Stimulated activated CD4-positive, alpha-beta T cell treated with anti-CD3 and anti-CD28 coated beads, Interleukin-1b, Interleukin-23, amount 100 ng/mL, for 4 hours (primary cell): ENCODE measurements at places on chromosomes 3 and 15.
A peak's percentile ranks its signal among the peaks of the same experiment; 100 is the strongest.

DNA sequence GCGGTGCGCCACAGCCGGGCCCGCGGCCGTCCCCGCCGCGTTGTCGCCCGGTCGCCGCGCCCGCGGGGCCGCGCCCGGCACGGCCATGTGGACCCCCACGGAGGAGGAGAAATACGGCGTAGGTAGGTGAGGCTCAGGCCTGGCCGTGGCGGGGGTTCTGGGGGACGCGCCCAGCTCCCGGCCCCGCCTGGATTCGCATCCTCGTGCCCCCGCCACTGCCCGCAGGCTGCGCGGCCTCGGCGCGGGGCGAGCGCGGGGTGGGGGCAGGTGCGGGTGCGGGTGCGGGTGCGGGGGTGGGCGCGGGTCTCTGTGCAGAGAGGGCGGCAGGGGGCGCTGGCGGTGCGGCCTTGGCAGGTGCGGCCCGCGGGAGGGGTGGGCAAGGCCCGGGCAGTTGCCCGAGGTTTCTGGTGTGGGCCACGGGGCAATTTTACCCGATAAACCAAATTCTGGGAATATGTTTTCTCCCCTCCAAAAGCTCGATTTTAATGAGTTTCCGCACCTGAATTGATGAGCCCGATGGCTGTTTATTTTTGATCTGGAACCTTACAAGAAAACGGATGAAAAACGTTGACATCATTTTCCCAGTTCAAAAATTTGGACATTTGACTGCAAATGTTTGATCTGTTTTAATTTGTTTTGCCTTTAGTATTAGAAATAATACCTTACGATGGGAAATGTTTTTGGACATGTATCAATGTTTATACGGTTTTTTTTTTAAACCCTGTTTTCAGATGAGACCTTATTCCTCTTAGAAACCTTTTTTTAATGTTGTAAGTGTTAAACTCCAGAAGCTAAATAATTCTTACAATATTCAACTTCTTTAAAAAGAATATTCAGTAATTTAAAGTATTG, 678 bp downstream of the DOCK3 start:
- peak; percentile 55 for DNase-seq

DNA sequence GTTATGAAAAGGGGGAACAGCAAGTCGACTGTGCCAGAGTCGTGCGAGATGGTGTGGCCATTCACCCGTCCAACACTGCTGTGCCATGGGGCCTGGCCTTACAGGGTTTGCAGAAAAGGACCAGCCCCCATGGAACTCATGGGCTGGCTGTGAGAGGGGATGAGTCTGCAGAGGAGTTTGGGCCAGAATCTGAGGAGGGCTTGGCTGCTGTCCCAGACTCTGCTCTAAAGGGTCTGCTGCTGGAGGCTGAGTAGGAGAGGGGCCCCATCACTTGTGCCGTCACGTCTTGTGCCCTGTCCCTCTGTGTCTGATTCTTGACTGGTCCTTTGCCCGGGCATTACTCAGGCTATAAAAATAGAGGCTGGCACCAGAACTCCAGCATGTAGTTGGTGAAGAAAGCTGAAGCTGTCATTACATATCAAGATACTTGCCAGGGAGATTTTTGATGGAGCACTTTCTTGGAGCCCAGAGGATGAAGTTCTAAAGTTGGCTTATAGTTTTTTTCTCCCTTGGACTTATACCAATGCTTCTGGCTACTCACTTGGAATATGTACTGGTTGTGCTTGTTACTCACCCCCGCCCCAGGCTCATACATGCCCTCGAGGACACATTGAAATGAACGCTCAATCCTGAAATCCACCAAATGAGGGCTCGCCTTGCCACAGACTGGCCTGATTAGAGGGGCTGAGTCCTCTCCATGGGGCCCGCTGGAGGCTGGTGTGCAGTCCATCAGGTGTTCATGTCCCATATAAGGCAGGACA, 10.2 kb downstream of the PXYLP1 start:
- no peak for DNase-seq

GRCh38 chr3:16361087-16361486, 96.1 kb downstream of the OXNAD1 start:
- no peak for DNase-seq

- no peak for DNase-seq
Observed at GRCh38 chr3:72310419-72311380, 525.8 kb upstream of the PROK2 start.

DNA sequence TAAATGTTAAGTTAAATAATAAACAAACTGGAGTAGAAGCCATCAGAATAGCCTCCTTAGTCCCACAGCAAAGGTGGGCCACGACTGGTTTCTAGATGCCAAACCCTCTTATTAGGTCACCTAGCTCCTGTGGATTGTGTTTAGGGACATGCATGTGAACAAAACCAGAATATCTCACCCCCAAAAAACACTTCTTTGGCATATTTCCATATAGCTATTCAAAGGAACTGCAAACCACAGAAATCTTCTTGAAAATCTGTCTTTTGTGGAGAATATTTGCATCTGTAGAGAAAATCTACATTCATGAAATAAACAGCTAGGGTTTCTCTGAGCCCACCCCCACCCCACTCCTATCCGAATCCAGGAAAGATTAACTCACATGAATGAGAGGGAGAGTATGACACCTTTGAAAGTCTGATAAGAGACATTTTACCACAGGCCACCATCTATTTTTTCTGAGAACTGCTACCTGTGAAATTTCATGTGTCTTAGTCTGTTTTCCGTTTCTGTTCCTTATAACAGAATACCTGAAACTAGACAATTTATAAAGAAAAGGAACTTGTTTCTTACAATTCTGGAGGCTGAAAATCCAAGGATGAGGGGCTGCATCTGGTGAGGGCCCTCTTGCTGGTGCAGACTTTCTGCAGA, 159.4 kb downstream of the NEK10 start:
- DNase-seq: no peak

DNA sequence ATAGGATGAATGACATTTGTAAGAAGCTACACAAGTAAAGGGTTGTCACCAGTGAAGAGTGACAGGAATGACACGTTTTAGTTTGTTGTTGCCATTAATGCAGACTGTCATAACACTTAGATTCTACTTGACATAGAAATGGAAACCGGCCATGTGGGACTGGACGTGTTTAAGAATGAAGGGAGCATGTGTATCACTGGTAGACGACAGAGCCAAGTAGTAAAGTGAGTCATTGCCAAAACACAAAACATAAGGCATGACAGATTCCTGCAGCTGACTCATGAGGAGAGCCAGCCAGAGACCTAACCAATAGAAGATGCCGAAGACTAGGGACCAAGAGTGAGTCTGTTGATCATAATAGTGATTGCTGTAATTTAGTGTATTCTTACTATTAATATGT, 106.2 kb upstream of the PLAAT1 start:
- no peak for DNase-seq

DNA sequence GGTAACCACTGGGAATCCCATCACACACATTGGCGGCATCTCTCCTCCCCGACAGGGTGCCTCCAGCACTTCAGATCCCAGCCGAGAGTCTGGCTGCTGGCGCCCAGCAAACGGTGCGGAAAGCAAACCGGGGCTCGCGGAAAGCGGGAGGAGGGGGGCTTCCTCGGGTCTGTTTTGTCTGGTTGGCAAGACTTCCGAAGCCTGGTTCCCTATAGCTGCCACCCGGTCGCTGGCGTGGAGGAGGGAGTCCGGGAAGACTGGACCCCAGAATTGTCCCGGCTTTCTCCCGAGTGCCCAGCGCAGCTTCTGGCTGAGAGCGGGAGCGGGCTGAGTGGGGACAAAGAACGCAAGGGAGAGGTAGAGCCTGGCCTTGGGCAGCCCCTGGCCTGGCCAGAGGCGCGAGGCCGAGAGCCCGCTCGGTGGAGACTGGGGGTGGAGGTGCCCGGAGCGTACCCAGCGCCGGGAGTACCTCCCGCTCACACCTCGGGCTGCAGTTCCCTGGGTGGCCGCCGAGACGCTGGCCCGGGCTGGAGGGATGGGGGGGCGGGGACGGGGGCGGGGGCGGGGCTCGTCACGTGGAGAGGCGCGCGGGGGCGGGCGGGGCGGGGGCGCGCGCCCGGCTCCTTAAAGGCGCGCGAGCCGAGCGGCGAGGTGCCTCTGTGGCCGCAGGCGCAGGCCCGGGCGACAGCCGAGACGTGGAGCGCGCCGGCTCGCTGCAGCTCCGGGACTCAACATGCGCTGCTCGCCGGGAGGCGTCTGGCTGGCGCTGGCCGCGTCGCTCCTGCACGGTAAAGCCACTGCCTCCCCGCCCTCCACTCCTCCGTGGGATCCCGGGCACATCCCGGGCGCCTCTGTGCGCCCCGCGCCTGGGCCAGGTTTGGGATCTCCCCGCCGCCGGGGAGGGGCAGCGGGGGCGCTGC, at the start of gene CHRNA7:
TSS of gene CHRNA7 (plus strand) at position 654 of the 920 bp plus-strand sequence. CDS start at position 734, 80 bp downstream.
- no peak for DNase-seq

DNA sequence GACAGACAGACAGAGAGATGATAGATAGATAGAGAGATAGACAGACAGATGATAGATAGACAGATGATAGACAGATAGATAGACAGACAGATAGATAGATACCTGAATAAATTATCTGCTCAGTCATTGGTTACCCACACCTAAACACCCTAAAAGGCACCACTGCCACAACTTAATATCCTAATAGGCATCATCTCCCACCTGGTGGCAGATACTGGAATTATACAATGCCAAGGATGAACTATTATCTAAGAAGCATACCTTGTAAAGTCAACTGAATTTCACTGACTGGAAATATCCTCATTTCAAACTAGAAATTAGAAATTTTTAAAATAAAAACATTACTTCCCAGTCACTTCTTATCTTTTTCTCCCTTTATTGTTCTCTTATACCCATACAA, 19.4 kb upstream of the ATP8B4 start:
- DNase-seq: no peak

DNA sequence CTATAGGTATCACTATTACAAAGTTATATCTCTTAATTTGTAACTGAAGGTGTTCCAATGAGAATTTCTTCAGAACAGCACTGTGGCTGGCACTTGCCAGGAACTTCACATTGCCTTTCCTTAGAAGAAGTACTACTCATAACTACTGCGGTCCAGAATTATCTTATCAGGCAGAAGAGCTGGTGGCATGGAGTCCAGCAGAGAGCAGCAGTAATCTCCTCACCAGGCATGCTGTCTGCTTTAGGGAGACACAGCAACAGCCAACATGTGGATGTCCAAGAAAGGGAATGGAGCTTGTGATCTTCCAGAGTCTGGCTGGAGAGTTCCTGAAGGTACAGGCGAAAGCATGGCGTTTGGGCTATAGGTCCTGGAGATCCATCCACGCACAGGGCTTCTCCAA, 919.7 kb upstream of the NR2F2 start:
- DNase-seq: no peak

DNA sequence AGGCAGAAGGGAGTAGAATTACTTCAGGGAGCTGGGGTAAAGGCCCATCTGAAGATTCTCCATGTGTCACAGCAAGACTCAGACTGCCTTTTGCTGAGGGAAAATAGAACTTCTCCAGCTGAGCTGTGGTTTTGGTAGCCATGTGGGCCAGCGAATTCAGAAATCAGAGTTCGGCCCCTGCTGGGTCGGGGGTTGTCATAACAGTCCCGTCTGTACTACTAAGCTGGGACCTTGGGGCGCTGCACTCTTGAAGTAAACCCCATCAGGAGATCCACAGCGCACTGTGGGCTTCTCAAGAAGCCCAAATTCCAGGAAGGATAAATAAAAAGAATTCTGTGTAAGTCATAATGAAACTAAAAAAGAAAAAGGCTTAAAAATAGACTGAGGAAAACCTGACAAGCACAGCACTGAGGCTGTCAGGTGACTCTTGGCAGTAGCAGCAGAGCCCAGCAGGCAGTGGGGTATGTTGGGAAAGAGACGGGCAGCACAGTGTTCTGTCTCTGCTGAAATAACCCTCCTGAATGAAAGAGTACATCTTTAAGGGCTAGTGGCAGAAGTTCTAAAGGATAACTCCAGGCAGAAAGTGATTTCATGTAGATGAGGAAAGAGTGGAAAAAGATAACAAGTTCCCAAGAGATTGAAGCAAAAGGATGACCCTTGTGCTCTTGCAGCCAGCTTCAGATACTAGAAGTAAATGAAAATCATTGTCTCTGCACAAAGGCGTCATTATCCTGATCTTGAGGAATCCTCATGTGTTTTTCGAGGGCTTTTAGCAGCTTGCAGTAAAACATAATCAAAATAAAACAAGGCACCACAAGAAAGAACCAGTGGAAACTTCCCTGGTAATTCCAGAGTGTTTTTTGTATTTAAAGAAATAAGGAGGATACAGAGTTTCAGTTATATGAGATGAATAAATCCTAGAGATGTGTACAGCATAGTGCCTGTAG, 74.5 kb downstream of the RAB7A start:
- peak; percentile 36 for DNase-seq

- DNase-seq: no peak
Observed at GRCh38 chr3:170967126-170967525, 58.7 kb upstream of the EIF5A2 start.

DNA sequence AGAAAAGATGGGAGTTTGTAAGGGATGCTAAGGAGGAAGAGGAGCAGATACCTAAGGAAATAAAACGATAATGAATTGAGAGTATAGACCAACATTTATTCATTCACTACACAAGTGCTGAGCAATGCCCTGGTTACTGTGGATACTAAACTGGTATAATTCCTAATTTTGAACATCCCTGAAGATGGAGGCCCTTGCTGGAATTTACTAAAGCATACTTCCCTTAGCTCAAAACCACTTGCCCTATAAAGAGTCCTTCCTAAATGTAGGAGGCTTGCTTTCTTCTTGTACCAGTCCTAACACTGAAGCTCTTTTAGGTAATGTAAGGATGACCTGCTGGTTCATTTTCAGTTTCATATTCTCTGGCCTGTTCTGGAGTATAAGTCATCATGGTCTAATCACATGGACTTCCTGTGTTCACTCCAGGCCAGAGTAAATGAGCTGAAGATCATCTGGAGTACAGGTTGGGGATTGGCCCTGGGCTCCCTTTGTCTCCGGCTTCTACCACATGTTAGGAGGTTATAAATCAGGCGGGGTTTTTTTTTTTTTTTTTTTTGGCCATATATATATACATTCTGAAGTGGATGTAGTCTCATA, 40.1 kb upstream of the MTMR10 start:
- no peak for DNase-seq

- DNase-seq: no peak
Observed at GRCh38 chr3:197354568-197355001, 56.2 kb upstream of the DLG1 start.

- DNase-seq: no peak
Observed at GRCh38 chr15:88719654-88720053, 80.8 kb downstream of the ISG20 start.

DNA sequence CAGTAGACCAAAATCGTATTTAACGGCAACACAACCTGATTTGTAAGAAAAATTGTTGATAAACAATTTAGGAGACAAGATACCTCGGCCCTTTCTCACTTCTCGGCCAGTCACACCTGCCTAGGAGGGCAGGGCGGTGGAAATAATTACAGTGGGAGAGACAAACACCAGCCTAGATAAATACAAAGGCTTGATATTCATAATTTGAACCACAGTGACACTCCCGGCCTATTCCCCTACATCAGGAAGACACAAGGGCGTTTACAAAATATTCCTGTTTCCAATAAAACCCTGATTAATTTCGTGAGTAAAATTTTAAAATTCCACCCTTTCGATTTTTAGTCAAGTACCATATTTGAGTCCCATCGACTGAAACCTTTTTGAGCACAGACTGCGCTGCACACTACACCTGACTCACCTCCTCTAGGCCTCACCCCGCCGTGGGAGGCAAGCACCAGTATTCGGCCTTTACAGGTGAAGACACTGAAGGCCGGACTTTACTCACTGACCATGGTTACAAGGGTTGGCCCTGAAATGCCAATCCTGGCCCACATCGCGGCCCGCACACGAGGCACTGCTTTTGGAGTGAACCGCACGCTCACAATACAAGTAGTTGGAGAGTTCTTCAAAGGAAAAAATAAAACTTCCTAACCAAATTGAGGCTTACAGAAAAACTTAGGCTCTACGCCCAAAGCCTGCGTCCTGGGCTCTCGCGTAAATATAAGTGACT, 794 bp downstream of the ARPP19 start:
- peak; percentile 31 for DNase-seq
